Naive B cell (primary cell): ENCODE measurements at places on chromosomes 12 and 14. TPM values are rescaled to one million over a fixed set of nuclear protein-coding genes. Genes with fewer than 3 reads are reported as not detected.

DNA sequence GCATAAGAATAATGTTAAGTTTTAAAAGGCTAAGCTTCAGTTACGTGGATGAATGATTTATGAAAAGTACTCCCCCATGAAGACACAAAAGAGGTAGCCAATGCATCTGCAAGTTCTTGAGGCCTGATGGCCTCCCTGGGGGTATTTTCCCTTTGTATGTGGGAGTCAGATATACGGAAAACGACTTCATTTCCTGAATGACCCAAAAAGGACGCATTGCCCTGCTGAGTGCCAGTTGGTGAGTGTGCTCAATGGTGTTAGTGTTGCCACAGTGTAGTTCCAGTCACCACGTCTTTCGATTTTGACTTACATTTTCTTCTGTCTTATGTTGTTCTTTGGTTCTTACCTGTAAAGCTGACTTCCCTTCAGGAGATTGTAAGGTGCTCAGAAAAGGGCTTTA, 8.0 kb downstream of the ETV6 start:
- no peak overlapping the region for H3K4me3 ChIP-seq
- DNase-seq = no peak
- no peak overlapping the region for H3K27ac ChIP-seq
- H3K36me3 ChIP-seq = peaks cover 6% of the 10 kb centered on the region
- no peaks in the 10 kb centered on the region for H3K27me3 ChIP-seq

M6PR gene
- 267 TPM for polyA plus RNA-seq

IFNG-AS1 gene
- polyA plus RNA-seq = 13.4 TPM

GRCh38 chr14:54537651-54538050, 27.9 kb downstream of the CGRRF1 start:
- peaks cover 3% of the 10 kb centered on the region for H3K4me1 ChIP-seq
- H3K4me3 ChIP-seq = no peak overlapping the region
- no peak overlapping the region for H3K27ac ChIP-seq
- no peak for DNase-seq

PMCH gene
- not detected for polyA plus RNA-seq

KRT77 gene
- polyA plus RNA-seq = not detected

- no peak overlapping the region for H3K27ac ChIP-seq
- H3K27me3 ChIP-seq = peaks cover 13% of the 10 kb centered on the region
- H3K36me3 ChIP-seq = no peaks in the 10 kb centered on the region
- peaks cover 14% of the 10 kb centered on the region for H3K4me1 ChIP-seq
- peak overlapping the region; percentile 86 for H3K4me3 ChIP-seq
- no peak for DNase-seq
Observed at GRCh38 chr12:119989361-119989730, 310 bp downstream of the BICDL1 start.

GRCh38 chr12:1330477-1330827, 263.9 kb downstream of the FBXL14 start:
- H3K27ac ChIP-seq = no peak overlapping the region
- H3K4me1 ChIP-seq = peaks cover 5% of the 10 kb centered on the region
- no peak overlapping the region for H3K4me3 ChIP-seq
- peaks cover 15% of the 10 kb centered on the region for H3K36me3 ChIP-seq

NUAK1 gene
- polyA plus RNA-seq = not detected

GRCh38 chr14:55578511-55578910, 1.5 kb upstream of the KTN1 start:
- H3K27ac ChIP-seq = no peak overlapping the region
- H3K4me1 ChIP-seq = peaks cover 14% of the 10 kb centered on the region
- H3K4me3 ChIP-seq = peak overlapping the region; percentile 96
- DNase-seq = no peak
- H3K36me3 ChIP-seq = no peaks in the 10 kb centered on the region

ABHD12B gene
- polyA plus RNA-seq = not detected

- H3K4me1 ChIP-seq = no peaks in the 10 kb centered on the region
- no peak overlapping the region for H3K27ac ChIP-seq
- DNase-seq = no peak
- H3K27me3 ChIP-seq = no peaks in the 10 kb centered on the region
- no peak overlapping the region for H3K4me3 ChIP-seq
Observed at GRCh38 chr12:20259786-20260185, 108.6 kb upstream of the PDE3A start.

DHH gene
- not detected for polyA plus RNA-seq

GRCh38 chr14:94313991-94314655, 9.0 kb downstream of the SERPINA6 start:
- peaks cover under 1% of the 10 kb centered on the region for H3K27me3 ChIP-seq
- H3K36me3 ChIP-seq = peaks cover under 1% of the 10 kb centered on the region
- H3K4me1 ChIP-seq = no peaks in the 10 kb centered on the region
- DNase-seq = no peak

DNA sequence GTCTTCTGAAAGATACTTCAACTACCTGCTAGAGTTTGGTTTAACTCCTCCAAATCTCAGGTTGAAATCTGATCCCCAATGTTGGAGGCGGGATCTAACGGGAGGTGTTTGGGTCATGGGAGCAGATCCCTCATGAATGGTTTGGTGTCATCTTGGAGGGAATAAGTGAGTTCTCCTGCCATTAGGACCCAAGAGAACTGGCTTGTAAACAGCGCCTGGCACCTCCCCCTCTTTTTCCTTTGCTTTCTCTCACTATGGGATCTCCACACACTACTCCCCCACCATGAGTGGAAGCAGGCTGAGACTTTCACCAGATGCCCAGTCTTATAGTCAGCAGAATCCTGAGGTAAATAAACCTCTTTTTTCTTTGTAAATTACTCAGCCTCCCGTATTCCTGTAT, 2.5 kb downstream of the CNIH1 start:
- H3K36me3 ChIP-seq = no peaks in the 10 kb centered on the region
- H3K27me3 ChIP-seq = no peaks in the 10 kb centered on the region
- peak overlapping the region; percentile 51 for H3K4me3 ChIP-seq
- DNase-seq = no peak
- no peak overlapping the region for H3K27ac ChIP-seq

GNPNAT1 gene
- 7.8 TPM for polyA plus RNA-seq

DNA sequence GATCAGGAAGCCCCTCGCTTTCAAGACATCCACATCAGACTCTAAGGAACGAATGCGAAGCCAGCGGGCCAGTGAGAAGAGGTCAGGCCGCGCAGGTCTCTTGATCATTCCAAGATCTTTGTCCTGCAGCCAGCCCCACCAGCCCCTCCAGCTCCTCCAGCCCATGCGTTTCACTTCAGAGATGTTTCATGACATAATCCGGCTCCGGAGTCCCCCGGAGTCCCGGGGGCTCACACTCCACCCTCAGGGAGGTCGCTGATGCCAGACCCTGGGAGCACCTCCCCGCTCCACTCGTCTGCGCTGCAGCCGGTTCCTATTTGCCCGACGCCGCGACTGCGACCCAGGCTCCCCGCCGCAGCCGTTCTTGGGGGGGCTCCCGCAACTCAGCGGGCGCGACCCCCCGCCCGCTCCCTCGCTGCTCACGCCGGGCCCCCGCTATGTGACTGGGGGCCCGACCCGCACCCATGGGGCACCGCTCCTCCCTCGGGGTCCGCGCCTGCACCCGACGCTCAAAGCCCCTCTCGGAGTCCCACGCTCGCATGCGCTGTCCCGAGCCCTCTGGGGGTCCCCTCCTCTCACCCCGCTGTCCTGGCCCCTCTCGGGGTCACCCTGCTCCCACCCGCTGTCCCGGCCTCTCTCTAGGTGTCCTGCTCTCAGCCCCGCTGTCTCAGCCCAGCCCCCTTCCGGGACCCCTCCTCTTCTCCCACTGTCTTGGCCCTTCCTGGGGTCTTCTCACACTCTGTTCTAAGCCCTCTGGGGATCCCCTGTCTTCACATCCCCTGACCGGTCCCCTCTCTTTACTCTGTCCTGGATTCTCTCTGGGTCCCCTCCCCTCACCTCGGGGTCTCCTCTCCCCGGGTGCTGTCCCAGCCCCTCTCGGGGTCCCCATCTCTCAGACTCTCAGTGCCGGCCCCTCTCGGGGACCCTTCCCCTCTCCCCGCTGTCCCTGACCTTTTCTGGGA, 1.1 kb downstream of the TAOK3 start:
- H3K27me3 ChIP-seq = no peaks in the 10 kb centered on the region
- H3K4me3 ChIP-seq = peak overlapping the region; percentile 99
- H3K27ac ChIP-seq = no peak overlapping the region
- peaks cover 31% of the 10 kb centered on the region for H3K4me1 ChIP-seq
- no peaks in the 10 kb centered on the region for H3K36me3 ChIP-seq

- no peak for DNase-seq
- H3K4me3 ChIP-seq = no peak overlapping the region
- no peaks in the 10 kb centered on the region for H3K36me3 ChIP-seq
- H3K27me3 ChIP-seq = peaks cover 3% of the 10 kb centered on the region
- peak overlapping the region; percentile 85 for H3K27ac ChIP-seq
- H3K4me1 ChIP-seq = peaks cover 53% of the 10 kb centered on the region
Observed at GRCh38 chr12:14188744-14189143, 176.7 kb upstream of the ATF7IP start.

GEMIN2 gene
- polyA plus RNA-seq = 12.9 TPM

- H3K27ac ChIP-seq = no peak overlapping the region
- no peaks in the 10 kb centered on the region for H3K36me3 ChIP-seq
- no peak for DNase-seq
- no peak overlapping the region for H3K4me3 ChIP-seq
- H3K4me1 ChIP-seq = no peaks in the 10 kb centered on the region
Observed at GRCh38 chr14:67881225-67881624, 61.6 kb downstream of the RAD51B start.

LBHD2 gene
- polyA plus RNA-seq = not detected
